NCI-H510A (cell line): ENCODE measurements at places on chromosomes 16 and 17.

DNA sequence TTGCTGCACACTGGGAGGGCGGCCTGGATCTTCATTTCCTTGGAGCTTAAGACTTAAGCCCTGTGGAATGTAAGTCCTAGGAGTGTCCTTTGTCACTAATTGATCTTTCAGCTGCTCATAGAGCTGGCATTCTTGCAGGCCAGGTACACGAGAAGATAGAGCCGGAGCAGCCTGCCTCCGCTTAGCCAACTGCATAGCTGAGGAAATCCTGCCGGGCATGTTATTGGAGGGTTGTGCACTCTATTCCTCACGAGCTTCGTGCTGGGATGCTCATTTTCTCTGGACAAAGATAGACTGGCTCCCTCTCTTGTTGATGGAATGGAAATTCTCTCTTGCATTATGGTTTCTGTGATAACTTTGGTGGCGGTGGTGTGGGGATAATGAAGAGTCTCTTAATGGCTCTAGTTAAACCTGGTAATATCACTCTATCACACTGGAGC lies 76.9 kb downstream of the RPA1 start:
- no peak for DNase-seq

GRCh38 chr17:8206536-8206935 lies 3.8 kb downstream of the AURKB start:
- no peak for DNase-seq

- no peak for DNase-seq
Measured at GRCh38 chr16:86181526-86181925, 282.6 kb downstream of the IRF8 start.

DNA sequence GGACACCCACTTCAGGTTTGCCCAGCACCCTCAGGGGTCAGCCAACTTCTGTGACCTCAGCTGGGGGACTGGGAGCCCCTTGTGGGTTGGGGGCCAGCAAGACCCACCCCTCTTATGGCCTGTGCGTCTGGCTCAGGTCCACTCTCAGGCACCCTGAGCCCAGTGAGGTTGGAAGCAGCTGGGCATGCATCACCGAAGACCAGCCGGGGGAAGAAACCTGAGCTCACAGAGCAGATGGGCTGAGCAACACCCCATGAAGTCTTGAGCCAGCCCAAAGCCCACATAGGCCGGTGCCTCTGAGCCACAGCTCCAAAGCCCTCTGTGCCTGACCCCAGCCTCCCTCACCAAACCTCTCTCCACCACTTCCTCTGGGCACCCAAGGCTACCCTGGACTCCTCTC lies 166.7 kb downstream of the RBFOX3 start:
- DNase-seq, result no peak

DNA sequence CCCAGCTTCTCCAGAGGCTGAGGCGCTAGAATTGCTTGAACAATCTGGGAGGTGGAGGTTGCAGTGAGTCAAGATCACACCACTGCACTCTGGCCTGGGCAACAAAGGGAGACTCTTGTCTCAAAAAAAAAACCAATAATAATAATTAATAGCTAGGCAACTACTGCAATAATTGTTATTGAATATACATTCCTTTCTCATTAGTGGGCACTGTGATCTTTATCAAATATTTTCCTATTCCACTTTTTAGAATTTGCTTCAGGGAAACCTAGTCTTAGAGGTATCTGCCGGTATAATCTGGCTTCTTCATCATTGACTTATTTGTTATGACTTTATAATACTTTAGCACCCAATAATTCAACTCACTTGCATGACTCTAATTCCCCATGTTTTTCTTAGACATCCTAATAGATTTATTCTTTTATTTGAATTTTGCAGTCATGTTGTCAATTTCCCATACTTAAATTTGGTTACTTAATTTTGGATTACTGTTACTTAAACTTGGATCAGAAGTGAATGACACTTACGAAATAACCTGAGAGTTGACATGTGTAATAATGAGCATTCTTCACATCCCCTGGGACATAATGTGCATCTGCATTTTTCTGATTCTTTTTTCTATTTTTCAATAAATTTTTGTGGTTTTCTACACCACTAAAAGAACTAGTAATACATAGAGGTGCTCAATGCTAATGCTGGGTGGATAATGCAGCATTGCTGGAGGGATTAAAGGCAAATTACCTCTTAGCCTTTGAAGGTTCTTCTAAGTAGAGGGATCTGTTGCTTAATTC lies 25.0 kb upstream of the KCNJ16 start:
- no peak for DNase-seq

- no peak for DNase-seq
Measured at GRCh38 chr17:11250161-11250560, 9.1 kb downstream of the SHISA6 start.

- DNase-seq, result no peak
Measured at GRCh38 chr16:12796498-12796897, 7.2 kb downstream of the CPPED1 start.

DNA sequence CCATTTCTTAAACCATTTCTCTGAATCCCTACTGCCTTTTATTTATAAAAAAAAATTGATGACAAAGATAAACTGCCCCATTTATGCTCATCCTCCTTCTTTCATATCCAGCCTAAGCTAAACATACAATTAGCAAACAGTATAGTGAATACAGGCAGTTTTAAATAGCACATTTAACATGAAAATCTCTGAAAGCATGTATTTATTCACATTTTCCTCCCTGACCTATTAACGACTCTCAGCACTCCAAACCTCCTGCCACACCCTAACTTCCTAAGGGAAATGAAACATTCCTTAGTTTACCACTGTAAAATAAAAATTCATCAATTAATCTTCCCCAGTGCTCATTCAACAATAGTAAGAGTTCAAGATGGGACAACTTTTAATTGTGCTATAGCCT lies 56.9 kb downstream of the TRIM37 start:
- DNase-seq, result no peak
